Daoy (cell line): ENCODE measurements at places on chromosomes 16 and 17. TPM values are rescaled to one million over a fixed set of nuclear protein-coding genes. Genes with fewer than 3 reads are reported as not detected.

DNA sequence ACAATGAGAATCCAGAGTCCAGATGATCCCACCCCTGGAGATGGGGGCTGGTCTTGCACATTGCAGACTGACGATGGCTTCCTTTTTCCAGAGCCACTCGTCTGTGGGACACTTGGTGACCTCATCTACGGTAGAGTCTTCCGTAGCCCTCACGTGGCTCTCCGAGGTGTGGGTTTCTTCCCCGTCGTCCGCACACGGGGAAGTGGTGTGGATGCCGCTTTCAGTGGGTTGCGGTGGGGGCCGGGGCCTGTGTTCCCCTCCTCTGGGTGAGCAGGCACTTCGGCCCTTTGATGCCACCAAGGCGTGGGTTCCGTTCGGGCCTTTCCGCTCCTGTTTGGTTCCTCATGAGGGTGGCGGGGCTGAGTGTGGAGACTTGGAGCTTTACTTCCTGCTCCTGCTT, 21.4 kb downstream of the BAIAP2 start:
- DNase-seq, result no peak

DNA sequence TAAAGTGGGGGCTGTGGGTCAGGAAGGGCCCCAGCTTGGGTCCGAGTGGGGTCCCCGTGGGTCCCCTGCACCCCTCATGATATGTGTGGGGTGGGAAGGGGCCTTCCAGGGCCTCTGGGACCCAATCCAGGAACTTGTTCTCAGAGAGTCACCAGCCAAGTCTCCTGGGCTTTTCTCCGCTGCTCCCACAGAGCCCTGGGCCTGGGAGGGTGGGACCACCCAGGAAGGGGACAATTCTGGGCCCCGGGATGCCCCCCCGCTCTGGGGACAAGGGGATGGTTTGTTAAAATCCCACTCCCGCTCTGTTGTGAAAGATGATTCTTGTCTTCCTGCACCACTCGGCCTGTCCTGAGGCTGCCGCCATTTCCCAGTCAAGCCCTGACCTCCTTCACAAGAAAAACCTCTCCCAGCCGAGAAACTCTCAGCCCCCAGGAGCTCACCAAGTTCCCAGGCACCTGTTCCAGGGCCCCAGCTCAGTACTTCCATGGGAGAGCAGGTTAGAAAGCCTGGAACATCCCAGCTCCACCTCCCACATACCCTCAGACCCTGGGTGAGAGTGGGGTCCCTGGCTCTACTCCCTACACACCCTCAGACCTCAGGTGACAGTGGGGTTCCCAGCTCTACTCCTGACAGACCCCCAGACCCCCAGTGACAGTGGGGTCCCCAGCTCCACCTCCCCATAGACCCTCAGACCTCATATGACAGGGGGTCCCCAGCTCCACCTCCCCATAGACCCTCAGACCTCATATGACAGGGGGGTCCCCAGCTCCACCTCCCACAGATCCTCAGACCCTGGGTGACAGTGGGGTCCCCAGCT, 75.1 kb downstream of the METRNL start:
- DNase-seq, result no peak

DNA sequence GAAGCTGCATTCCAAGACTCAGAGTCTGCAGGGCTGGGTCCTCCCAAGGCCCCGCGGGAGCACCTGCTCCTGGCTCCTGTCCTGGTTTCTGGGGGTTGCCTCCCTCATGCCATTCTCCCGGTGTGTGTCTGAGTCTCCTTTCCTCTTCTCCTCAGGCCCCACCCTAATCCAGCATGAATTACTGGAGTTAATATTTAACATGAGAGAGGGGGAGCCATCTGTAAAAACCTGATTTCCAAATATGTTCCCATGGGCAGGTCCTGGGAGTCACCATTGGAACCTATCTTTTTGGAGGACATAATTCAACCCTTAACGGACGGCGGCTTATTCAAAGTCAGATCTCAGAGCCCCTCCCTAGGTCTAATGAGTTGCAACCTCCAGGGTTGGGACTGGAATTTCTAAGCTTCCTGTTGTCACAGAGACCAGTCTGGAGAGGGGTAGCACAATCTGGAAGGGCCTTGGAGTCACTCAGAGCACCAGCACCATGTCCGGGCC, 5.4 kb downstream of the C17orf99 start:
- no peak for DNase-seq

DNA sequence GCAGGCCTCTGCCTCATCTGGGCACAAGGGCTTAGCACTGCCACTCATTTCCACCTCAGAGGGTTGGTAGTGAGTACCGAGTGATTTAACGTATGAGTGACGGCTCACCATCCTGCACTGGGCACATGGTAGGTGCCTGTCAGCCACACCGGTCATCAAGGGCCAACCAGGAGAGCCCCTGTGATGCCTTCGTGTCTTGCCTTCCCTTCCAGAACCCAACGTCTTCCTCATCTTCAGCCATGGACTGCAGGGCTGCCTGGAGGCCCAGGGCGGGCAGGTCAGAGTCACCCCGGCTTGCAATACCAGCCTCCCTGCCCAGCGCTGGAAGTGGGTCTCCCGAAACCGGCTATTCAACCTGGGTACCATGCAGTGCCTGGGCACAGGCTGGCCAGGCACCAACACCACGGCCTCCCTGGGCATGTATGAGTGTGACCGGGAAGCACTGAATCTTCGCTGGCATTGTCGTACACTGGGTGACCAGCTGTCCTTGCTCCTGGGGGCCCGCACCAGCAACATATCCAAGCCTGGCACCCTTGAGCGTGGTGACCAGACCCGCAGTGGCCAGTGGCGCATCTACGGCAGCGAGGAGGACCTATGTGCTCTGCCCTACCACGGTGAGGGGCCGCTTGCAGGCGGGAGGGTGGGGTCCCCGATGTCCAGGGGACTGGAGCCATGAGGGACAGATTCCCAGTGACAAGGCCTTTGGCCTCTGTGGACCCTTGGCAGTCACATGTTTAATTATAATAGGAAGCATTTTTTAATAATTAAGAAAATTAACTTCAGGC, 37.1 kb downstream of the MRC2 start:
- DNase-seq, result no peak

DNA sequence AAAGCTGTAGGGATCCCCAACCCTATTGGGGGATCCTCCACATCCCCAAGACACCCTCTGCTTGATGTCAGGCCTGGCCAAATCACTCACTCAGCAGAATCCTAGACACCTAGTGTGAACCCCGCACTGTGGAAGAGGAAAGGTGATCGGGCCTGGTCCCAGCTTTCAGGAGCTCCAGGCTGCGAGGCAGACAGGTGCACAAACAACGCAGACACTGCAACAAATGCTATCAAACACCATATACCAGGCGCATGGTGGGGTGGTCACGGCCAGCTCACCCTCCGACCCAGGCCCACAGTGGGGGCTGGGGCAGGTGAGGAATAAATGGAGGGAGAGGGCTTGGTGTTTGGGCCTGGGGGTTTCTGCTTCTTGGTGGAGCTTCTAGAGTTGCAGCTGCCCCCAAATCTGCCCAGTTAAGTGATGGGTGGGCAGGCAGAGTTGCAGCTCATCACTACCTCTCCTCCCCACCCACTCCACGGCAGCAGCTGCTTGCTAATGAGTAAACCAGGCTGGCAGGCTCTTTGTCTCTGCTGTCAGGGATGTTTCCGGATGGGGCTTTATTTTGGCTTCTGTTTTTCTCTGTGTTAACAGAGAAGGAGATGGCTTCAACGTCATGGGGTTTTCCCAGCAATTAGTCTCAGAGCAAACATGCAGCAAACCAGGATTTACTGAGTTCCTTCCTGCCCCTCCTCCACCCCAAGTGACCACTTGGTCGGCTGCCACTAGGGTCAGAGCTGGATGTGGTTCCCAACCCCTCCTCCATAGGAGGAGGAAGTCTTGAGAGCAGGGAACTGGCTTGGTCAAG, 46.6 kb downstream of the PECAM1 start:
- DNase-seq, result peak; percentile 82

- DNase-seq, result peak; percentile 34
These were observed 27.4 kb downstream of the IQCK start for GRCh38 chr16:19745286-19746010.

DNA sequence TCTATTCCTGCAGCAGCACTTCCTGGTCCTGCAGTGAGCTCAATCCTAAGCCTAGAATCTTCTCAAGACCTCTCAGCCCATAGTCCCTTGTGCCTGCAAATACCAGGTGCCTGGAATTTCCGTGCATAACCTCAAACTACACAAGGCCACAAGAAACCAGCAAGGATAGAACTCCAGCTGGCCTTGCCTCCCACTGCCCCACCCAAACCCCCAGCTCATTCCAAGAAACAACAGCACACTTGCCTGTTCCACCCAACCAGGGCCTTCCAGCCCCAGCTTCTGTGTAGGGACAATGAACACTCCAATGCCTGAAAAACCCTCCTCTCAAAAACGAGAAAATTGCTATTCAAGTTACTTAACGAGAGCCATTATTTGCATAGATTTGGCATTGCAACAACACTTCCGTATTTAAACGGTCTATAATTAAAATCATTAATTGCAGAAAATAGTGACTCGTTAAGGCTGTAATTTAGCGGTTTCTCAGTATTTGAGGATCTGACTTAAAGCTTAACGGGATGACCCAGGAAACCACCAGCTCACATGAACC, 147.0 kb downstream of the C16orf78 start:
- DNase-seq, result no peak

- peak; percentile 70 for DNase-seq
These were observed 507.0 kb downstream of the MAF start for GRCh38 chr16:79093554-79093967.

GRCh38 chr16:1443403-1443973, 868 bp downstream of the CCDC154 start:
- DNase-seq, result no peak

Gene NHLRC4
- 0.17 TPM in 1 of 2 replicates, not detected in the other for total RNA-seq

Gene PHKB
- total RNA-seq, result 22.5 and 23.5 TPM in 2 replicates

Gene CD300E
- total RNA-seq, result not detected in 2 replicates

DNA sequence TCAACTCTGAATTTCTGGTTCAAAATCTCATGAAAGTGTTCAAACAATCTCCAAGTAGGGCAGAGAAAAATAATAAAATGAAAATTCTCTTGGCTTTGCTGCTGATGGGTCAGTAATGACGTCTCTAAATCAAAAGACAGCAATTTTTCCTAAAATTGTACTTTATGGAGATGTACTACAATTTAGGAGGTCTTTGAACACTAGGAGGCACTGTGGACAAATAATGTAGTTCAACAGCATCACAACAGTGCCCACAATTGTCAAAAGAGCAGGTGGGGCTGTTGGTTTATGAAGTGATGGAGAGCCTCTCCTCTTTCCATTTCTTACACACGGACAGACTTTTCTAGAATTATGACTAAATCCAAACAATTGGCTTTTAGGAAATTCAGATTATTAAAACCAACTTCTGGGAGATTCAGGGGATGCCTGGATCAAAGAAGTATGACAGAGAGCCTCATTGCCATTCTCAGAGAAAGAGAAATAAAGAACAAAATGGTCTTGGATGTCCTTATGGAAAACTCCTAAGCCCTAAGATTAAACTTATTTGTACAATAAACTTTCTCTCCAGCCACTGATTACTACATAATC, 23.8 kb downstream of the EZH1 start:
- peak; percentile 33 for DNase-seq
